Stimulated activated CD4-positive, alpha-beta T cell treated with anti-CD3 and anti-CD28 coated beads, Interleukin-1b, Interleukin-23, amount 100 ng/mL, for 24 hours (primary cell): ENCODE measurements at places on chromosomes 1 and 21.
A peak's percentile ranks its signal among the peaks of the same experiment; 100 is the strongest.

DNA sequence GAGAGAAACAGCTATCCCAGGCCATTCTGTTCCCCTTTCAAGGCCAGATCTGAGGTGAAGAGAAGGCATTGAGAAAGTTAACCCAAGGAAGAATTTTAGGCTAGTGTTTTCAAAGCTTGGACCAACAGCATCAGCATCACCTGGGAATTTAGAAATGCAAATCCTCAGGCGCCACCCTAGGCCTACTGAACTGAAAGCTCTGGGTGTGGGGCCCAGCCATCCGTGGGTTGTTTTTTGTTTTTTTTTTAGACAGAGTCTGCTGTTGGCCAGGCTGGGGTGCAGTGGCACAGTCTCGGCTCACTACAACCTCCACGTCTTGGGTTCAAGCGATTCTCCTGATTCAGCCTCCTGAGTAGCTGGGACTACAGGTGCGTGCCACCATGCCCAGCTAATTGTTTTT, 98.6 kb downstream of the RNF220 start:
- DNase-seq = no peak

GRCh38 chr21:43289966-43290365, 121.2 kb downstream of the CRYAA start:
- no peak for DNase-seq

GRCh38 chr1:30763651-30764248, 6.2 kb upstream of the LAPTM5 start:
- DNase-seq = no peak

DNA sequence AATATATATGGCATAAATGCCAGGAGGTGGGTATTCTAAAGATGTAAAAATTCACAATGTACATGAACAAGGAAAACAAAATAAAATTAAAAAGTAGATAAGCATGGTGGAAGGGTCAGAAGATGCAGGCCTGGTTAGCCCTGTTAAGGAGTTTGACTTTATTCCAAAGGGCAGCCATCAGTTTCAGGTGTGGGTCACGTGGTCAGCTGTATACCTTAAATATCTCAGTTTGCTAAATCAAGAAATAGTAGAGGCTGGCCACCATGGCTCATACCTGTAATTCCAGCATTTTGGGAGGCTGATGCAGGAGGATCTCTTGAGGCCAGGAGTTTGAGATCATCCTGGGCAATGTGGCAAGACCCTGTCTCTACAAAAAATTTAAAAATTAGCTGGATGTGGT, 8.5 kb upstream of the PINK1 start:
- DNase-seq = no peak

DNA sequence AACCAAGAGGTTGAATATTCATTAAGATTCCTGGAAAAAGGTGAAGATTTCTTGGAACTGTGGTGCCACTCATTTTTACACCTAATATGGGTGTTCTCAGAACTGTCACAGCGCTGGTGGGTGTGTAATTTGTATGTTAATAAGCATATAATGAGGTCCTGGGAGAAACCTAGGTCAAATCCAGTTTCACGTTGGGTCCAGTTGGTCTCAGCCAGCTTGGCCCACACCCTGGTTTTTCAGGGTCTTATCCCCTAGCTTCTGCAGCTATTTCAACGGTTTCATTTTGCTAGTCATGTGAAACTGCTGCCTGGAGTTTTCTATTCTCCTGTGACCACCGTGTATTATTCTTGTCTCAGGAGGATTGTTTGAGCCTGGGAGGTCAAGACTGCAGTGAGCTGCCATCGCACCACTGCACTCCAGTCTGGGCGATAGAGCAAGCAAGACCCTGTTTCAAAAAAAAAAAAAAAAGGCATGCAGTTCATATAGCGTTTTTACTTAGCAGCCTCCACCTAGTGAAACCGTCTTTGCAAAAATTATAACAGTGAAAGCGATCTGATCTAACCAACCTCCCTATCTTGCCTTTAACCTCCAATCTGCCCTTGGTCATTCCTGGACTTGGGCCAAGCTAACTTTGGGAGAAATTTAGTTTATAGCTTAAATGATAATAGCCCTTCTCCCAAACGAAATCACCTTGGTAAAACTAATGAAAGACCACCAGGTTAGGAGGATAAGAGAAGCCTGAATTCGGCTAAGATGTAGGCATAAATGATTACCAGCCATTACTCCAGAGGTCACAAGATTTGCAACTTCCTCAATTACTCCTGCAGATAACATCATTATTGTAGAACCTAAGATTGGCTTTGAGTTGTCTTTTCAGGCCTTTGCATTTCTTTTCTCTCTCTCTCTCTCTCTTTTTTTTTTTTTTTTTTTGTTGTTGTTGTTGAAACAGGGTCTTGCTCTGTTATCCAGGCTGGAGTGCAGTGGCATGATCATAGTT, 44.0 kb downstream of the PTAFR start:
- no peak for DNase-seq

DNA sequence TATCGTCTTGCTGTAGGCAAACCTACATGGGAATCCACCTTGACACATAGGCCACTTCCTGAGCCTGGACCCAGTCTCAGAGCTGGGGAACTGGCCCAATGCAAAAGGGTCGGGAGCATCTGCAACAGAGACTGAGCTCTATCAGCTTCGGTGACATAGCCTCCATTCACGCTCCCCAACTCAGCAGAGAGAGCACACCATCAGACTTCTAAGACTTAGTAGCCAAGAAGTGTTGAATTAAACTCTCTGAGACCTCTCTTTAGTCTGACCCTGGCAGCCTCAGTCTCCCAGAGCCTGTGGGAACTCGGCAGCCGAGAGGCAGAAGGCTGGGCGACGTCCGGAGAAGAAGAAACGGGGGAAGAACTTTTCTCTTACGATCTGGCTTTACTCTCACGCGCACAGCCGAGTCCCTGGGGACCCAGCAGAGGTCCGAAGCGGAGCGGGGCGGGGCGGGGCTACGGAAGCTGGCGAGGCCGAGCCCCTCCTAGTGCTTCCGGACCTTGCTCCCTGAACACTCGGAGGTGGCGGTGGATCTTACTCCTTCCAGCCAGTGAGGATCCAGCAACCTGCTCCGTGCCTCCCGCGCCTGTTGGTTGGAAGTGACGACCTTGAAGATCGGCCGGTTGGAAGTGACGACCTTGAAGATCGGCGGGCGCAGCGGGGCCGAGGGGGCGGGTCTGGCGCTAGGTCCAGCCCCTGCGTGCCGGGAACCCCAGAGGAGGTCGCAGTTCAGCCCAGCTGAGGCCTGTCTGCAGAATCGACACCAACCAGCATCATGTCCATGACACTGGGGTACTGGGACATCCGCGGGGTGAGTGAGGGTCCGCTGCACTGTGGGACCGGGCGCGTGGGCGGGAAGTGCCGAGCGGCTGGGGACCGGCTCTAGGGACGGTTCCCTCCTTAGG, at the start of gene GSTM4:
Gene GSTM4, plus strand, starts transcription at position 485 of the 905 bp plus-strand sequence. Its CDS starts 291 bp downstream, at position 776.
- DNase-seq = peak; percentile 45

GRCh38 chr1:177798614-177799013, 171.2 kb downstream of the SEC16B start:
- DNase-seq = no peak

DNA sequence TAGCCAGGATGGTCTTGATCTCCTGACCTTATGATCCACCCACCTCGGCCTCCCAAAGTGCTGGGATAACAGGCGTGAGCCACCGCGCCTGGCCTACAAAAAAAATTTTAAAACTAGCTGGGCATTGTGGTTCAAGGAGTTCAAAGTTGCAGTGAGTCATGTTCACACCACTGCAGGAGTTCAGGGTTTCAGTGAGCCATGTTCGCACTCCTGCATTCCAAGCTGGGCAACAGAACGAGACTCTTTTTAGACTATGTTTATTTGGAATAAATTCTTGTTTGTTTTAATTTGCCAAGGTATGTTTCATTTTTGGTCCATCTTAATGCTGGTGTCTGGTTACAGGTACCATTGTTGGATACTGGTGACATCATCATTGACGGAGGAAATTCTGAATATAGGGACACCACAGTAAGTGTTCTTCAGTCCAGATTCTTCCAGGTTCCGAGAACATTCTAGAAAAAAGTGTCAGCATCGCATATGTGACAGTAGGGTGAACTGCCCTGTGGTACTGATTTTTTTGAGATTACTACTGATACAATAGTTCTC, 3.9 kb downstream of the PGD start:
- DNase-seq = no peak

DNA sequence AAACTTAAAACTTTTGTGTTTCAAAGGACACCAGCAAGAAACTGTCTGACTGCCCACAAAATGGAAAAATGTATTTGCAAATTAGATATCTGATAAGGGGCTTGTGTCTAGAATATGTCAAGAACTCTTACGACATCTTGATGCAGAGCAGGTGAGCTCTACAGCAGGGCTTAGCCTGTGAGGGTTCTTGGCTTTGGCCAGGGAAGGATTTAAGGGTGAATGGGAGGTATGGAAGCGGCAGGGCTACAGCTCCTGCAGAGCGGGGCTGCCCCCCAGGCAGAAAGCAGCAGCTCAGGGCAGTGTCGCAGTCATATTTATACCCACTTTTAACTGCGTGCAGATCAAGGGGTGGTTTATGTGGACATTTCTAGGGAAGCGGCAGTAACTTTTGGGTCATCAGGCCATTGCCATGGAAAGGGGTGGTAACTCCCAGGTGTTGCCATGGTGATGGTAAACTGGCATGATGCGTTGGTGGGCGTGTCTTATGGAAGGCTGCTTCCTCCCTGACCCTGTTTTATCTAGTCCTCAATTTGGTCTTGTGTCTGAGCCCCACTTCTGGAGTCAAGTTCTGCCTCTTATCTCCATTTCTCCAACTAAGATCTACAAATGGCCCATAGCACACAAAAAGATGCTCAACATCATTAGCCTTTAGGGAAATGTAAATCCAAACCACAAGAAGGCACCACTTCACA, 23.2 kb downstream of the MORN1 start:
- no peak for DNase-seq

DNA sequence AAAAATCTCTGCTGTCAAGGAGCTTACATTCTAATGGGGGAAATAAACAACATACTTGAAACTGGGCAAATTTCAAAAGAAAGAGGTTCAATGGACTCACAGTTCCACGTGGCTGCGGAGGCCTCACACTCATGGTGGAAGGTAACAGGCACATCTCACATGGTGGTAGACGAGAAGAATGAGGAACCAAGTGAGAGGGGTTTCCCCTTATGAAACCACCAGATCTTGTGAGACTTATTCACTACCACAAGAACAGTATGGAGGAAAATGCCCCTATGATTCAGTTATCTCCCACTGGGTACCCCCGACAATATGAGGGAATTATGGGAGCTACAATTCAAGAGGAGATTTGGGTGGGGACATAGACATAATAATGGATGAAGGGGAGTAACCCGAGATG, 226.4 kb downstream of the ZP4 start:
- DNase-seq = no peak
